ENCODE measurements at places on chromosomes 2 and 18. TPM values are rescaled to one million over a fixed set of nuclear protein-coding genes. Genes with fewer than 3 reads are reported as not detected.

The EN1 gene
- not detected for total RNA-seq

The CDKL4 gene
- total RNA-seq = not detected

The DCDC2C gene
- total RNA-seq = not detected

The CELF4 gene
- total RNA-seq = 0.19 TPM

The GTF2A1L gene
- not detected for total RNA-seq

The CHRNG gene
- not detected for total RNA-seq

The CRIM1 gene
- 17.2 TPM for total RNA-seq

The RND3 gene
- 20.4 TPM for total RNA-seq

The NOSTRIN gene
- total RNA-seq = 14.0 TPM

The ALPG gene
- not detected for total RNA-seq

The MROH2A gene
- not detected for total RNA-seq

The AGXT gene
- total RNA-seq = not detected

The LYG2 gene
- not detected for total RNA-seq
